ENCODE measurements at places on chromosomes 4 and X.

DNA sequence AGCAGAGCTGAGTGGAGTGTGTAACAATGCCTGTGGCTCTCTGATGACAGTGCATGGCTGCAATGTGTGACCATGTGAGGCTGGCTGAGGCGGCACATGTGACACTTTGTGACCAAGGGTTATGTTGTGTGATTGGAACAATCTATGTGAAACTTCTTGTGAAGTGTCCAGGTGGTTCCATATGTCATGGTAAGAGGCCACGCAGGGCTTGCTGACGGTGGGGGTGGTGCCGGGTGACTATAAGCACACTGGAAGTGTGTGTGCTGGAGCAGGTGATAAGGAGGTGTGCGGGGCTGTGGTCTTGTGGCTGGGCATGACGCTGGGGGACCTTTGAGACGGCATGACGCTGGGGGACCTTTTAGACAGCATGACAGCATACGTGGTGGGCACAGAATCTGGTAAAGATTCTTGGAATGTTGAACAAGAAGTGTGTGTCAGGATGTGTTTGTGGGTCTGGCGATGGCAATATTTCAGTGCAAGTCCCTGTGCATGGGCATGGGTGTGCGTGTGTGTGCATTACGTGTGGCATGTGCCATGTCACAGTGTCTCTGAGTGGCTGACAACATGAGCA lies 7.4 kb upstream of the HDAC6 start:
- no peak for DNase-seq

DNA sequence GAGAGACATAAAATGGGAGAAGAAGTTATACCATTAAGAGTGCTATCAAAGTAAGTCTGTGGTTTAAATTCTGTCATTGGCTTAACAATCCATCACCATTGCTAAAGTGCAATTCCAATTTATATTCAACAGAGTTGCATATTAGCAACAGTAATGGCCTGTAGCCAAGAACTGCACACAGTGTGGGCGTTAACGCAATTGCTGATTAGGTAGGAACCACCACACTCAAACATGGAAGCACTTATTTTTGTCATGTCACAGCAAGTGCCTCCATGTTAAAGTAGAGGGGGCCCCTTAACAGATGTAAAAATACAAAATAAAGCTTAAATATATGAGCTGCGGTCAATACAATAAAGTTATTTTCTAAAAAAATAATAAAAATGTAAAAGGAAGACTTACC lies 10.8 kb downstream of the LARP7 start:
- DNase-seq: no peak

- no peak for DNase-seq
Observed at GRCh38 chrX:115966920-115967319, 203.6 kb upstream of the AGTR2 start.

DNA sequence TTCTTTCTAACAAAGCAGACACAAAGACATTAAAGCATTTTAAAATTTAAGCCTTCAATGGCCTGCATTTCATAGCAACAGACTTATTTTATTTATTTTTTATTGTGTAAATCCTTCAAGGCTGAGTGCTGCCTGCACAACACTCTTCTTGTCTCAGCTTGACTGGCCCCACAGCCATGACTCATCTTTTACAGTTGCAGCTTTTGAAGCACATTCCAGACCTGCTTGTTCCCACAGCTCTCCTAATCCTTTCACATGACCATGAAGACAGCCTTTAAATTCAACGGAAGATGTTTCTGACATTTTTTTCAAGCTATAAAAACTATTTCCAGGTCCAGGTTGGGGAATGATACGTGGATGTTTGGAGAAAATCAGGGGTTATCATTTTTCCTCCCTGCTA lies 276.9 kb upstream of the TACR3 start:
- no peak for DNase-seq

DNA sequence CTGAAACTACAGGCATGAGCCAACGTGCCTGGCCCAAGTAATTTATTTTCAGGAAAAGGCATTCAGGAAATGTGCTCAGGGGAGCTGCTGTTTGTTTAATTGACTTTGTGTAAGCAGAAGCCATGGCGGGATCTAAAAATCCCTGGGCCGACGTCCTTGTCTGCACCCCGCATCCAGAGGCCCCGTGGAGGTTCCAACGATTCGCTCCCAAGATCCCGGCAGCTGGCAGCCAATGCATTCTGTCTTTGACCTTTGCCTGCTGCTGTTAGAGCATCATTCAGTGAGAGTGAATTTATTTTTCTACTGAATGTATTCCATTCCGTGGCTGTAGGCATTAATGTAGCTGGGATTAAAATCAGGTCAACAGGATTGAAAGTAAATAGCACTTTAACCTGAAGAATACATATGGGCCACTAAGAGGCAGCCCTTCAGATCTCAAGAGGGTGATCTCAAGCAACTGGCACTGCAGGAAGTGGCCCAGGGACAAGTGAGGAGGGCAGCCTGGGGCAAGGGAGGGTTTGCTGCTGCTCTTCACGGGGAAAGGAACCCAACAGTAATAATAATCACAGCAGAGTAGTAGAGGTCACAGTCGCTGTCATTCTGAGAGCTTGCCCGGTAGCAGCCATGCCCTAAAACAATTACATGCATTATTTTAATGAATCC lies 75.2 kb downstream of the PSAPL1 start:
- no peak for DNase-seq

GRCh38 chr4:92265021-92265420 lies 38.7 kb upstream of the GRID2 start:
- DNase-seq: no peak

DNA sequence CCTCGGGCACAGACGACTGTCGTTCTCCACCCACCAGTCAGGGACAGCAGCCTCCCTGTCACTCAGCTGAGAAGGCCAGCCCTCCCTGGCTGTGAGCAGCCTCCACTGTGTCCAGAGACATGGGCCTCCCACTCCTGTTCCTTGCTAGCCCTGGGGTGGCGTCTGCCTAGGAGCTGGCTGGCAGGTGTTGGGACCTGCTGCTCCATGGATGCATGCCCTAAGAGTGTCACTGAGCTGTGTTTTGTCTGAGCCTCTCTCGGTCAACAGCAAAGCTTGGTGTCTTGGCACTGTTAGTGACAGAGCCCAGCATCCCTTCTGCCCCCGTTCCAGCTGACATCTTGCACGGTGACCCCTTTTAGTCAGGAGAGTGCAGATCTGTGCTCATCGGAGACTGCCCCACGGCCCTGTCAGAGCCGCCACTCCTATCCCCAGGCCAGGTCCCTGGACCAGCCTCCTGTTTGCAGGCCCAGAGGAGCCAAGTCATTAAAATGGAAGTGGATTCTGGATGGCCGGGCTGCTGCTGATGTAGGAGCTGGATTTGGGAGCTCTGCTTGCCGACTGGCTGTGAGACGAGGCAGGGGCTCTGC lies 7.9 kb upstream of the MSANTD1 start:
- no peak for DNase-seq

DNA sequence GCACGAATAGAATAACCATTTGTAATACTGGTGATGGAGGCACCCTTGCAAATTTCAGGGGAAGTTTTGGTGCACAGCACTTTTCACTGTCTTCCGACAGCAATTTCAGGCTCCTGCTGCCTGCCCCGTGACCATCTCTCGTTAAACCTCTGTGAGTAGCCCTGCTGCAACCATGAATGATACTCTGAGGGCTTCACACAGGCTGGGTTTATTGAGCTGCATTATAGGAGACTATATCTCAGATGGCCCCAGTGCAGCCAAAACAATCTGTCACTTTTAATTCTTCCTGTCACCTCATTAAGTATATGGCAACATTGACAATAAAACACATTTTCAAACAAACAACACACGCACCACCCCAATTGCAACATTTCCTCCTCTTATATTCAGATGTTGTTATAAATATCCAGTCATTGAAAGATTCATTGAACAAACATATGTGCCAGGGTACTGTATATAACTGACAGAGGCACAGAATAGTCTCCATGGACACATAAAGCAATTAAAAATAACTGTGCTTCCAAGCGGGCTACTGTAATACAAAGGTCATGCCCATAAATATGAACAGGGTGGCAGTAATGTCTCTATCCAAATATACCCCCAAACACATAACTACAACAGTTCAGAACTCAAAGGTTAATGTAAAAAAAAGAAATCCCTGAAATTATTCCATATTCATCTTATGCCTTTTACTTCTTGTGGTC lies 477.0 kb downstream of the GBA3 start:
- no peak for DNase-seq
